Kidney glomerular epithelial cell (primary cell): ENCODE measurements at places on chromosomes 2 and 18.

- DNase-seq = no peak
Observed at GRCh38 chr2:44348400-44348799, 12.9 kb downstream of the PREPL start.

DNA sequence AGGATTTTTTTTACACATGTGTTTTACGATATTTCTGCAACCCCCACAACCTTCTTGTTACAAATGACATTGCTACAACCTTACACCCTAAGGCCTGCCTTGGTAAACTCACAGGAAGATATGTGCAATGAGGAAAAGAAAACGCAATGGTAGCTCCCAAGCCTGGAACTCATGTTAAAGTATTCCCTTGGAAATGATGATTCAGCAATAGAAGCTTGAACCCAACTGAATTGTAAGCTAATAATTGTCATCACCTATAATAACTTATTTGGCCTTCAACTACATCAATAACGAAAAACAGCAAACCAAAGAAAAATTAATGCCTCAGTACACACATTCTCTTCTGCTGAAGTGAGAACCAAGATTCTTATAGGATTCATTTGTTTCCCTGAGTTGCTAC lies 491.0 kb downstream of the LRP1B start:
- no peak for DNase-seq

GRCh38 chr2:40213071-40213470 lies 238.8 kb downstream of the SLC8A1 start:
- DNase-seq = peak; percentile 46

- no peak for DNase-seq
Observed at GRCh38 chr2:141068053-141068682, 1062.6 kb downstream of the LRP1B start.

DNA sequence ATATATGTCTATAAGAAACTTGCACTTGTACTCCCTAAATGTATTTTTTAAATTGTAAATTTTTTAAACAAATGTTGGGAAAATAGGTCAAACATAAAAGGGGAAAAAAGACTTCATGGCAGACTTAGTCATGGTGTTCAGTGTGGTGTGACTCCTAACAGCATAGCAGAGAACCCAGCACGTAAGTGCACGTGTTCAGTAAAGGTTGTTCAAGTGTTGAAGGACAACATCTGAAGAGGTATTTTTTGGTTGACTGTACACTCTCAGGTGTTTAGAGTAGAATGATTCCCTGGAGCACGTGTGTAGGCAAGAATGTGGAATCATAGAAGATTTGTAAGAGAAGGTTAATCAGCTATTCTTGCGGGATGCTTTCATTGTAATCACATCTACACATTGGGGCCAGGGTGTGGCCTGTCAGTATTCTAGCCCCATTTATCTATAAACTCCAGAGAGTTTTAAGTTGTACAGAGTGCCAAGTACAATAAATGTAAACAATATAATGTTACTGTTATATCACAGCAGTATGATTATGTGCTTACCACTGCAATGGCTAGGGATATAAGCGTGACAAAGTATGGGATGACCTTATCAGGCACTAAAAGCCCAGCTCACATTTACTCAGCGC lies 106.8 kb downstream of the CRIM1 start:
- DNase-seq = peak; percentile 14

DNA sequence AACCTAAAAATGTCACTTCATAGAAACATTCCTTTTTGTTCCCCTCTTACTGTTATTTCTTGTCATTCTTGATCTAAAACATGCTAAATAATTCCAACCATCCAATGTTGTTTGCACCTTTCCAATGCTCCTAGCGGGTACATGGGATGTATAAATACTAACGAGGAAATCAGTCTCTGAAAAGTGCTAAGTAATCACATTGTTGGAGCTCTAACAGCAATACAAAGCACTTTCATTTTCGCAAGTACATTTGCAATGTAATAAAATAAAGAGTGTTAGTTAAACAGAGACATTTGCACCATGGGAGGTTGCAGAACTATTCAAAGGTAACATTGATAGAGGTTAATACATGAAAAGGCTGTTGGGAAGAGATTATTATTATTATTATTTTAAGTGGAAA lies 286.2 kb upstream of the ACVR2A start:
- DNase-seq = no peak

DNA sequence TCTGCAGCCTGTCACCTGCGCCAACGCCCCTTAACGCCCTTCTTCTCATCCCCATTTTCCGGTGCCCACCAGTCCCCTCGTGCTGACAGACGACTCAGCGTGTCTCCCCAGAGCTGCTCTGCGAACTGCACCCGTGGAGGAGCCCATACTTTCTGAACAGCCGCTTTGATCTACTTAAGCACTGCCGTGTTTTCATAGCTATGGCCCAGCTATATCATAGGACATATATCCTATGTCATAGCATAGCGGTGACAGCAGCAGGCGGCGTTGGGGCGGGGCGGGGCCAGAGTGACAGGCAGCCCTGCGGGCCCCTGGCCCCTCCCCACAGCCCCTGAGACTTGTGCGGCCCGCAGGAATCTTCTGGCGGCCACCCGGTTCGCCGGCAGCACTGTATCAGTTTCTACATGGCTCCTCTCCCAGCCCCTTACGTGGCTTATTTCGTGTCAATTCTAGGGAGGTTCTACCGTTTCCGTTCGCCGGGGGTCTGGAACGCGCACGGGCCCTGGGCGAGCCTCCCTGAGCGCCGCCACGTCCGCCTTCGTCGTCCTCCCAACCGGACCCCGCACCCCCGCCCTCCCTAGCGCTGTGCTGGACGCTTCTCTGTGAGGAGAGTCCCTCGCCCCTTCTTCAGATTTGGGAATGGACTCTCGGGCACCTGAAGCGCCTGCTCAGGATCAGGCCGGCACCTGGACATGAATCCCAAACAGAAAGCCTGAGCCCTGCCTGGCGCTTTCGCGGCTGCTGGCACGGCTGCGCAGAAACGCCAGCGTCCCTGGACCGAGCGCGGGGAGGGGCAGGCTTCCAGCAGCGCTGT lies 35.4 kb downstream of the PTPN18 start:
- DNase-seq = peak; percentile 43

DNA sequence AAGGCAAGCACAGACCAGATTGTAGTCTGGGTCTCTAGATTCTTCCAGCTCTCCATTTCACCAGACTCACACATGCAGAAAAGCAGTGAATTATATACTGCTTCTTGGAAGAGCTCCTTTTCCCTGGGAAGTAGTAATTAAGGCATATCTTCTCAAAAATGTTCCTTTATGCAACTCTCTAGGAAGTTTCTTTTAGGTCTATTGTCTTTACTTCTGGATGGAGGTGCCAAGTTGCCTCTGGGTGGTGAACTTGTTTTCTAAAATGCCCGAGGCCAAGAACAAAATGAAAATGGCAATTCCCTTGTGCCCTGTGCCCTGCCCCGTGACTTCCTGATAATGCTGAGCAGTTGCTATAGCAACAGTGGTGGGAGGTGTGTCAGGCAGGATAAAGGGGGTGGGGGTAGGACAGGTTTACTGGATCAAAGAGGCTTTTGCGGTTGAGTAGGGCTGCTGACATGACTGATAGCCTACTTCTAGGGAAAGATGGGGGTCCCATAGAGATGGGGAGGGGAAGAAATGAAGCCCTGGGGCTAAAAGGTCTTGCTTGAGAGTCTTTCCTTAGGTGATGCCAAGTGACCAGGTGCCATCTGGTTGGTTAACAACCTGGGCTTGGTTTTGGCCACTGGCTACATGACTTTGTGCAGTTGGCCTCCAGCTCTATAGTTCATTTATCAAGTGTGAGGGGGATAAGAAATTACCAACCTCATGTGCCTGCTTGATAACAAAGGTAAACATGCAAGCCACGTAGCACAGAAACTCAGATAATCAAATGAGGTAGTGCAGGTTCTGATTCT lies 11.8 kb downstream of the IGFBP2 start:
- DNase-seq = no peak

DNA sequence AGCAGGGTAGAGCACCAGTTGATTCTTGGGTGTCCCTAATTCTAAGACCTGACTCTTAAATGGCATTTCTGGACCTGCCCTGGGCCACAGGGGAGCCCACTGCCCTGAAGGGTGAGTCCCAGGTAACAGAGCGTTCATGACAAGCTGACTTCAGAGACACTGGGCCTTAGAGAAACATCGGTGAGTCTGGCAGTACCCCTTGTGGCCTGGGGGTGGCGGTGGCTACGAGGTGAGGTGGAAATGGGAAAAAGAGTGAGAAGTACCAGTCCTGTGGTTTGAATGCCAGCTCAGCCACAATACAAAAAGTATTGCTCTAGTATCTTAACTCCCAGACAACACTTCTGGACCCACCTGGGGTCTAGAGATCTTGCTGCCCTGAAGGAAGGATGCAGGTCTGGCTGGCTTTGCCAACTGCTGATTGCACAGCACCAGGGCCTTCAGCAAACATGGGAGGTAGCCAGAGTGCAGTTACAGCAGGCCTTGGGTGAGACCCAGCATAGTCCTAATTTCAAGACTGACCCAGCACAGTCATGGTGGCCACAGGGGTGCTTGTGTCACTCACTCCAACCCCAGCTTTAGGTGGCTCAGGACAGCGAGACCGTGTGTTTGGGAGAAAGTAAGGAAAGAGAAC lies 44.5 kb downstream of the USP34 start:
- no peak for DNase-seq
